Activated naive CD4-positive, alpha-beta T cell treated with anti-CD3 and anti-CD28 coated beads for 36 hours (primary cell): ENCODE measurements at places on chromosomes 6 and 20. TPM values are rescaled to one million over a fixed set of nuclear protein-coding genes. Genes with fewer than 3 reads are reported as not detected.
A peak's percentile ranks its signal among the peaks of the same experiment; 100 is the strongest.

GRCh38 chr6:43286980-43287716, 10.9 kb upstream of the SLC22A7 start:
- no peaks in the 10 kb centered on the region for H3K4me1 ChIP-seq
- no peak overlapping the region for H3K27ac ChIP-seq
- DNase-seq, result no peak

DNA sequence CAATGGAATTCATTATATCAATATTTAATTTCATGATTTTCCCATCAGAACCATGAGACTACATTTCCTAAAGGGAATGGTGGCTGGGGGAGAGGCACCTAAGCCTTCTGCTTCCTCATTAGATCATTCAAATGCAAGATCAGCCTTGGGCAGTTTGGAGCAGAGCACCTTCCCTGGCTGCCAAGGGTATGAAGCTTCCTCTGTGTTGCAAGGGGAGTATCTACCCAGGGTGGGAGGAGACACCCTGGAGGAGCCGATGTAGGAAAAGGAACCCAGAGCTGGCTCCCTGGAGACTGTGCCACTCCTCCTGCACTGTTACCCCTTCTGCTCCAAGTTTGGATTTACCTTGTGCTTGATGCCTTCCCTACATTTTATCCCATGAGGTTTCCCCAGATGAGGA, 299.7 kb upstream of the PRDM1 start:
- no peak overlapping the region for H3K27ac ChIP-seq
- peaks cover 7% of the 10 kb centered on the region for H3K27me3 ChIP-seq
- DNase-seq, result no peak
- H3K36me3 ChIP-seq, result no peaks in the 10 kb centered on the region

GRCh38 chr6:145763742-145764141, 28.4 kb upstream of the EPM2A start:
- no peak overlapping the region for H3K4me3 ChIP-seq
- H3K4me1 ChIP-seq, result no peaks in the 10 kb centered on the region
- no peaks in the 10 kb centered on the region for H3K36me3 ChIP-seq
- DNase-seq, result no peak

DNA sequence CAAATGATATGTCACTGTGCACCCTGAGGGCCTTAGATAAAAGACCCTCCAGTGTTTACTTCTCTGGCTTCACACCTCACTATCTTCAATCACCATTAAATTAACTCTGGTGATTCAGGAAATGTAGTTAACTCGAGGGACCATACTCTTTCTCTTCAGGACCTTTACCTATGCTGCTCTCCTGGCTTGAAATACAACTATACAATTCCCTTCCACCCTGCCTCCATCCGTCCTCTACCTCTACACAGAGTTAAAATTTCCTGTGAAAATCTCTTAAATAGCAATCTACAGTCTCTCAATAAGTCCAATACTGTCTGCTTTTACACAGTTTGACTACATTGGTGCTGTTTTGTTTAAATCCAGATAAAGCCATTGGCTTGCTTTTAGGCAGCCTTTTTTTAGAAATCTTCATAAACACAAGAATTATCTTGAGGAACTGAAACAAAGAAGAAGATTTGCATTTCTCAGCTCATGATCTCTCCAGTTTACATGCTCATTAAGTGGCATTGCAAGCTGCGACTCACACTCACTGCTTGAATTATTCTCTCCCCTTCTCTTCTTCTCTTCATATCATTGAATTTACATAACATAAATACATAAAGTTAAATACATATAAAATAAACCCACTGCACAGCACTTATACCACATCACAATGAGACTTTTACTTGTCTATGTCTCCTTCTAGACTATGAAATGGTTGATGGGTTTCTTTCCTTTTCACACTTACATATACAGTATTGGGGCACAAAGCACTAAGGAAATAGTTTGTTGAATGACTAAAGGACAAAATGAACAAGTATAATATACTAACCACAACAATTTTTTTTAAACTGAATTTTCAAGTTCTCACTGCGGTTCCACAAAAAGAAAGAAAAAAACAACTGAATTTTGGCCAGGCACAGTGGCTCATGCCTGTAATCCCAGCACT, 239.0 kb upstream of the KCNQ5 start:
- no peak for DNase-seq
- H3K4me3 ChIP-seq, result no peak overlapping the region
- H3K27me3 ChIP-seq, result peaks cover 6% of the 10 kb centered on the region
- no peaks in the 10 kb centered on the region for H3K36me3 ChIP-seq
- no peak overlapping the region for H3K27ac ChIP-seq

DNA sequence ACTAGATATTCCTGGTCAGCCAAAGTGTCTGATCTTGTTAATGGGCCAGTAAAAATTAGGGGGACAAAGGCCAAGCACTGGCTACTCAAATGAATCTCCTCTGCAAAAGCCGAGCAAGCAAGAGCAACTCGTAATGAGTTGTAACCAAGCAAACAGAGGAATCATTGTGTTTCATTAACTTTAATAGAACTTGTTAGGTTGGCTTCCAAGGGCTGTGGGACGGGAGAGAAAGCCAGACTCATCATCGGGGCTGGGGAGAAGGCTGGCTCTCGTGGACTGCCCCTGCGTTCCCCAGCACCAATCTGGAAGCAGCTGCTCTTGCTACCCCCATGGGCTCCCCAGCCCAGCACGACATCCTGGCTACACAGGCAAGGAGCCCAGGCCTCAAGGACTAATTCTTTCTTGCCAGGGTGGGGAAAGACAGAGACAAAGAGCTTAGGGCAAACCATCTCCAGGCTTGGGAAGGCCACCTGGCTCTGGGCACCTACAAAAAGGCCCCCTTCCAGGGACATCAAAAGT, 10.5 kb upstream of the SCUBE3 start:
- no peak overlapping the region for H3K4me3 ChIP-seq
- H3K27me3 ChIP-seq, result peaks cover 20% of the 10 kb centered on the region
- H3K4me1 ChIP-seq, result no peaks in the 10 kb centered on the region
- H3K36me3 ChIP-seq, result no peaks in the 10 kb centered on the region
- no peak overlapping the region for H3K27ac ChIP-seq

DNA sequence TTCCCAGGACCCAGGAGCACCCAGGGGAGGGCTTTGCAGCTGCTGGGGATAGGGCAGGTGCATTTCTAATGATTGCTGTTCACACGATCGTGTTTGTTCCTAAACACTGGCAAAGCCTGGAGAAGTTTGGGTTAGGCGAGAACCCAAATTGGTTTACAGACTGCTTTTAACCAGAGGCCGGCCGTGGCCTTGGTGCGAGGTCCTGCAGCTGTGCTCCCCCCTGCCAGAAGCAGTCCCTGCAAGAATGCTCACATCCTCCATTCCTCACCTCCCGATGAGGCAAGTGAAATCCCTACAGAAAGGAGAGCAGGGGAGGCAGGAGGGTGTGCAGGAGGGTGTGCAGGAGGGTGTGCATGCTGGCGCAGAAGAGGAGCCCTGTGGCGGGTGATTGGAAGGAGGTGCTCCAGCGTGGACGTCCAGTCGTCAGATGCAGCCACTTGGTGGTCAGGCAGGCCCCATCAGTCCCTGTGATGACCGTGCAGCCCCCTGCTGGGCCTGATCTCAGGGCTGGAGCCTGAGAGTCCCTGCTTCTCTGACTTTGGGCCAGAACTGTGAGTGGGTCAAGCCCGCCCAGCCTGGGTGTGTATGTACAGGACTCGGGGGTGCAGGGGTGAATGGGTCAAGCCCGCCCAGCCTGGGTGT, 55.7 kb upstream of the FRMD1 start:
- no peaks in the 10 kb centered on the region for H3K36me3 ChIP-seq
- H3K4me3 ChIP-seq, result no peak overlapping the region
- H3K27me3 ChIP-seq, result peaks cover 33% of the 10 kb centered on the region
- H3K4me1 ChIP-seq, result no peaks in the 10 kb centered on the region
- H3K27ac ChIP-seq, result peak overlapping the region; percentile 36

DNA sequence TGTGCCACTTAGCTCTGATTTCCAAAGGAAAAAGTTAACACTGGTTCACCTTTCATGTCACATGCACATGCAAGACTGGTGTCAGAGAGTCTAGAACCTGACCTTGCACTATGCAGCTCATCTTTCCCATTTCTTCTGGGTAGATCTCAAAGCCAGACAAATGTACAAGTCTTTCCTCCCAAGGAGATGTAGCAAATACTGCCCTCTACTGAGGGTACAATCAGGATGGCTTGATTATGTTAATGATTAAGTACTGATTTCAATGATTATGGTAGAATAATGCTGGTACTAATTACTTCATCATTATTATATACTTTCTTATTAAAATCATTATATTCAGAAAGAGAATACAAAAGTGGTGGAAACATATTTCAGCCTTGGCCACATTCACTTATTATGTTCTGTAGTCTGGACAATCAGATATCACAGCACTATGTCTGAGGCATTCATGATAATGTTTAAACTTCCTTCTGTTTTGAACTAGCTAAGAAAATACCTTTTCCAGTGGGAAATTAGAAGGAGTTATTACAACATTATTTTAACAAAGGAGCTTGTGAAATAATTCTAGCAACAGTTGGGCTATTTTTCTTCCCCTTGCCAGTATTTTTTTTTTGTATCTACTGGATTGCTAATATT, 68.5 kb upstream of the FOXO3 start:
- no peak overlapping the region for H3K4me3 ChIP-seq
- H3K4me1 ChIP-seq, result no peaks in the 10 kb centered on the region
- H3K27ac ChIP-seq, result no peak overlapping the region
- H3K27me3 ChIP-seq, result peaks cover 2% of the 10 kb centered on the region
- DNase-seq, result no peak
- H3K36me3 ChIP-seq, result no peaks in the 10 kb centered on the region

- H3K4me1 ChIP-seq, result no peaks in the 10 kb centered on the region
- H3K4me3 ChIP-seq, result no peak overlapping the region
- no peak overlapping the region for H3K27ac ChIP-seq
Observed at GRCh38 chr20:61918548-61918947, 147.1 kb downstream of the TAF4 start.

DNA sequence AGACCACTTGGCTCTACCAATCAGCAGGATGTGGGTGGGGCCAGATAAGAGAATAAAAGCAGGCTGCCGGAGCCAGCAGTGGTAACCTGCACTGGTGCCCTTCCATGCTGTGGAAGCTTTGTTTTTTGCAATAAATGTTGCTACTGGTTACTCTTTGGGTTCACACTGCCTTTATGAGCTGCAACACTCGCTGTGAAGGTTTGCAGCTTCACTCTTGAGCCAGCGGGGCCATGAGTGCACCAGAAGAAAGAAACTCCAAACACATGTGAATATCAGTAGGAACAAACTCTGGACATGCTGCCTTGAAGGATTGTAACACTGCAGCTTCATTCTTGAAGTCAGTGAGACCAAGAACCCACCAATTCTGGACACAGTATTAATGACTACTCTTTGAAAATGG, 89.9 kb upstream of the MBOAT1 start:
- H3K27ac ChIP-seq, result no peak overlapping the region
- H3K27me3 ChIP-seq, result no peaks in the 10 kb centered on the region
- H3K36me3 ChIP-seq, result no peaks in the 10 kb centered on the region
- DNase-seq, result no peak

GRCh38 chr6:80148220-80148619, 41.7 kb downstream of the BCKDHB start:
- H3K4me1 ChIP-seq, result no peaks in the 10 kb centered on the region
- H3K27ac ChIP-seq, result no peak overlapping the region
- DNase-seq, result no peak

GRCh38 chr6:1575210-1576041, 34.3 kb upstream of the FOXC1 start:
- peaks cover 2% of the 10 kb centered on the region for H3K27me3 ChIP-seq
- H3K4me1 ChIP-seq, result no peaks in the 10 kb centered on the region
- H3K4me3 ChIP-seq, result no peak overlapping the region
- no peak overlapping the region for H3K27ac ChIP-seq
- H3K36me3 ChIP-seq, result peaks cover 4% of the 10 kb centered on the region

GRCh38 chr6:84583784-84584183, 180.6 kb downstream of the TBX18 start:
- H3K4me3 ChIP-seq, result no peak overlapping the region
- H3K27ac ChIP-seq, result no peak overlapping the region
- H3K36me3 ChIP-seq, result no peaks in the 10 kb centered on the region
- no peak for DNase-seq

DNA sequence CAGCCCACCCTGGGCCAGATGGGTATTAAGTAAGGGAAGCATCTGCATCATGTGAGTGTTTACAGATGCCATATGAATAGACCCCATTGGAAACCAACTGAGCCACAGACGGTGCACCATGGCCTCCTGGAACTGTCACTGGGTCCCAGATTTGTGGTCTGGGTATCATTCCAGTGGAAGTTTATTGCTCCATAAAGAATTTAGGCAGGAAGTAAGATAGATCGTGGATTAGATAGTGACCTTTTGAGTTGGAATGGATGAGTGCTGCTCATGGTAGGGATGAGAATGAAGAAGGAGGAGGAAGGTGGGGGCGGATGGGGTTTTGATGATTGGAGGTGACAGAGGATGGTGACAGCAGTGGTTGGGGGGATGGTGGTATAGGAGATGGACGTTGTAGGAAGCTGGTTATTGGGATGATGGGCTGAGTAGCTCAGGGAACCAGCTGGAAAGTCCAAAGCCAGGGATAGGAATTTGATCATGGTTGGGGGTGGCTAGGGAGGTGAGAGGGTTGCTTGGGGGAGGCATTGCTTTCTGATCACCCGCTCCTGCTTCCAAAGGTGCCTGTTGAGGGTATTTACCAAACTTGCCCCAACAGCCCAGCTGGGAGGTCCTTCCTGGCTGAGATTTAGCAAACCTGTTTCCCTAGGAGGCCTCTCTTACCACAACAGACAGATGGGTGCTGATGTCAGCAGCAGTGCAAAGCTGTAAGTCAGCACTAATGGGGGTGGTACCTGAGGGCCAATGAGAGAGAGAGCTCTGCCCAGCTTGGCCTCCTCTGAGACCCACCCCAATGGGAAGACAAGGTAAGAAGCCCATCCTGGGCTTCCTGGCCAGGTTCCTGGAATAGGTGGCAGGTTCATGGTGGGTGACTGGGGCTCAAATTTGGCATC, 78.0 kb downstream of the VEGFA start:
- no peak overlapping the region for H3K27ac ChIP-seq
- peaks cover 2% of the 10 kb centered on the region for H3K27me3 ChIP-seq
- H3K4me1 ChIP-seq, result no peaks in the 10 kb centered on the region

GRCh38 chr6:49479308-49479970, 16.3 kb downstream of the CENPQ start:
- no peak for DNase-seq
- peaks cover 29% of the 10 kb centered on the region for H3K36me3 ChIP-seq
- H3K27ac ChIP-seq, result no peak overlapping the region

DNA sequence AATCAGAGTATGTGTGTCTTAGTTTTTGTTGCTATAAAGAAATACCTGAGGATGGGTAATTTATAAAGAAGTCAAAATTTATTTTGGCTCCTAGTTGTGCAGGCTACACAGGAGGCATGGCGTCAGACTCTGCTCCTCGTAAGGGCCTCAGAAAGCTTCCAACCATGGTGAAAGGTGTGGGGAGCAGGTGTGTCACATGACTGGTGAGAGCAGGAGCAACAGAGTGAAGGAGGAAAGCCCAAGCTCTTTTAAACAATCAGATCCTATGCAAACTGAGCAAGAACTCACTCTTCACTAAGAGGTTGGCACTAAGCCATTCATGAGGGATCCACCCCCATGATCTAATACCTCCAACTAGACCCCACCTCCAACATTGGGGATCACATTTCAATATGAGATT, 1524.3 kb downstream of the HACE1 start:
- no peaks in the 10 kb centered on the region for H3K27me3 ChIP-seq
- H3K4me3 ChIP-seq, result no peak overlapping the region
- H3K4me1 ChIP-seq, result no peaks in the 10 kb centered on the region
- no peak for DNase-seq

The THBD gene
- total RNA-seq, result not detected

The SYCP2 gene
- total RNA-seq, result 1.2 TPM

The GRM1 gene
- not detected for total RNA-seq

The LYRM2 gene
- 15.8 TPM for total RNA-seq

The MPC1 gene
- 18.7 TPM for total RNA-seq

The MRAP2 gene
- not detected for total RNA-seq

The MAK gene
- 0.14 TPM for total RNA-seq
